B cell (primary cell): ENCODE measurements at places on chromosomes 12 and 14.

DNA sequence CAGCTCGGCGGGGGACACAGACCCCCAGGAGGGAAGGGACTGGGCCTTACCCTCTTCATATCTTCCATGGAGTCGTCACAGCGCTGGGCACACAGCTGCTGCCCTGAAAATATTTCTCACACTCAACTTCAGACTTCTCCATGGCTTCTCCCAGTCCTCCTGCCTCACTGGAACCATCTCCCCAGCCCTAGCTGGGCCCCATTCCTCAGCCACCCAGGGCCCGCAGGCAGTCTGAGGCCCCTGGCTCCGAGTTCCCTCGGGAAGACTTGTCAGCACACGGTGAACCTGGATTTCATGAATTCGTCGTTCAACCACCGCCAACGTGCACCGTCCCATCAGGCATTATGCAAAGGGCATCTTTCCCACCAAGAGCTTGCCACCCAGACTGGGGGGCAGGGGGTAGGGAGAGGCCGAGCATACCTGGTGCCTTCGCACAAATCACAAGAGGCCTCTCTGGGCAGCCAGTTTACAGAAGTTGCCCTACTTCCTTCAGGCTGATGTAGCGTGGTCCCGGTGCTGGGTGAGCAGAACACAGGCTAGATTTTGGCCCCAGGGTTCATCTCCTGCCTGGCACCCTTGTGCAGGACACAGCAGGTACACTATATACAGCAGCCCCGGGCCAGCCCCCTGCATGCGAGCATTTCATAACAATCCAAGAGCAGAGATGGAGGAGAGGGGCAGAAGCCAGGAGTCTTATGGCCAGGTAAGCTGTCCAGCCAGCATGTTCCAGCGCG is 44.2 kb downstream of the LTBP2 start:
- no peak for DNase-seq

DNA sequence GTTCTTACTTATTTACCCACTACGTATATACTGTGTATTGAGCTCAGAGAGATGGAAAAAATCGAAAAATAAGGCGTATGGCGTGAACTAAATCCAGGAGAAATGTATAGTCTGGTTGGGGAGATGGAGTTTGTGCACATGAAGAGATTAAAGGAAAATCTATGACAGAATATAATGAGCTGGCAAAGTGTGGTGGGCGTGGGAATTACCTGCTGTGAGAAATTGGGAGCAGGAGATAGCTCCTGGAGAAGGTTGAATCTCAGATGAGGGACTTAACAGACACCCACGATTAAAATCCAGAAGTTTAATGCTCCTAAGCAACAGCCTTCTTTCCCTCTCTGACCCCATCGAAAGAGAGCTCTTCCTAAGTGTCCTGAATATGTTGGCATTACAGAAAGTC is 224.2 kb upstream of the FKBP4 start:
- no peak for DNase-seq

- DNase-seq: peak; percentile 43
Measured at GRCh38 chr12:87274594-87275245, 754.5 kb downstream of the C12orf50 start.

- DNase-seq: no peak
Measured at GRCh38 chr14:104935026-104935650, 10.5 kb downstream of the PLD4 start.

- no peak for DNase-seq
Measured at GRCh38 chr12:42221726-42222125, 16.3 kb downstream of the YAF2 start.

DNA sequence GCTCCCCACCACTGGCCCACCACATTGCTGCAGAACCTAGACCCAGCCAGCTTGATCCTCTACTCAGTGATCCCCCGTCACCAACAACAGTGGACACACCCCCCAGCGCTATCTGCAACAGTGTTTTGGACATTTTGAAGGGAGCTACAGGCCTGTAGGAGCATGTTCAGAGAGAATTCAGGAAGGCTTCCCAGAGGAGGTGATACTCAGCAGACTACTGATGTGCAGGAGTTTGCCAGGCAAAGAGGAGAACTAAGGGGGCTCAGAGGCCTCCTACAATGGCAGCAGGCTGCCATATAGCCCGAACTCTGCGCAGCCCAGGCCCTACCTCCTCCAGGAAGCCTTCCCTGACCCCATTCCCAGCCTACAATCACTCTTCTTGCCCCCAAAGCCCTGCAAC is 70.0 kb downstream of the SYNE3 start:
- no peak for DNase-seq

DNA sequence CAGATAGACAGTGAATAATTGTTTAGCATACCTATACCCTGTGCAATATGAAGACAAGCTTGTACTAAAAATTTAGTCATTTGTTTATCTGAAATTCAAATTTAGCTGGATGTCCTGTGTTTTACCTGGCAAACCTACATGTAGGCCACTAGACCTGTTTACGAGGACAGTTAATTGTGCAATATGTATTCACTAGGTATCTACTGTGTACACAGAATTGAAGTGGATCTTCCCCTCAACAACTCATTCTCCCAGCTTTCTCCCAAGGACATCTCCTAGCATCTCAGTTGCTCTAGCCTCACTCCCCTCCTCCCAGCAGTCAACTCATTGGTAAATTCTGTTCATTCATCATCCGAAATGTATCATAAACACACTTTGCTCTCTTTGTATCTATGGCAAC is 25.3 kb downstream of the AK7 start:
- DNase-seq: no peak

- no peak for DNase-seq
Measured at GRCh38 chr12:79435742-79436141, 255.0 kb downstream of the PAWR start.

- no peak for DNase-seq
Measured at GRCh38 chr14:100348253-100348729, 25.2 kb downstream of the SLC25A47 start.

GRCh38 chr12:114657597-114657920 is 26.4 kb downstream of the TBX3 start:
- DNase-seq: no peak

DNA sequence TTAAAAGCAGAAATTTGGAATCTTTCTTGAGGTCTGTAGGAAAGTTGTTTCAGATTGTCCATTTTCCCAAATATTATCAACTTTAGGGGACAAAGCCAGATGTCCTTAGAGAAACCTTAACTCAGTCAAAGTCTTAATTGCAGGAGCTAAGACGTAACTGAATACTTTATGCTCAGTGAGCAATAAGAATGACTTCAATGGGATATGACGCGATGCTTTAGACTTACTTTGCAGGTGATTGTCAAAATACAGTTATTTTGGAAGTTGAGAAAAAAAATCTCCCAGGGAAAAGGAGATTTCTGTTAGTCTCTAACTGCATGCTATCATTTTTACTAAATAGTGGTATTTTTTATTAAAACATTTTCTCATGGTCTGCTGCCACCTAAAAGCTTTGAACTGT is 750.9 kb upstream of the STXBP6 start:
- DNase-seq: no peak

GRCh38 chr14:87457720-87458119 is 535.3 kb downstream of the GALC start:
- DNase-seq: no peak

DNA sequence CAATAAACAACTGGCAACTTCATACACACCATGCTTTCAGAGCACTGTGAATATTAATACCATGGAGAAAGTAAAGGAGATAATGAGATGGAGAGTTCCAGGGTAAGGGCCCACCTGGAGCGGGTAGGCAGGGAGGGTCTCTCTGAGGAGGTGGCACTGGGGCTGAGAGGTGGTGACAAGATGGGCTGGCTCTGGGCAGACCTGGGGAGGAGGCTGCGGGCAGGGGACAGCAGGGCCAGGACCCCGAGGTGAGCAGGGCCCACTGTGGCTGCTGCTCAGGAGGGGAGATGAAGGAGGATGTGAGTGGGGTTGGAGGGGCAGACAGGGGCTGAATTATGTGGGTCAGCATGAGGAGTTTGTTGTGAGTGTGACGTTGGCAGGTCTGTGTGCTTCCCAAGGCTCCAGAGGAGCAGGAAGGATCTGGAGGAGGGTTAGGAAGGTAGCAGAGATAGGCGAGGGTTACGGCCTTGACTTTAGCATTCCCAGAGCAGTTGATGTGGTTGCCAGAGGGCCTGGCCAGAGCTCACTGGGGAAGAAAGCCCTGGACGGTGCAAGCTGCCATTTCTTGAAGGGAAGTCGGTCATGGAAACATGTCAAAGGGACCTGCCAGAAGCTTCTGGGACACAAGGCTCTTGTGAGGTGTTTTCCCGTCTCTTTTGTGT is 88.2 kb downstream of the CACNA1C start:
- no peak for DNase-seq

DNA sequence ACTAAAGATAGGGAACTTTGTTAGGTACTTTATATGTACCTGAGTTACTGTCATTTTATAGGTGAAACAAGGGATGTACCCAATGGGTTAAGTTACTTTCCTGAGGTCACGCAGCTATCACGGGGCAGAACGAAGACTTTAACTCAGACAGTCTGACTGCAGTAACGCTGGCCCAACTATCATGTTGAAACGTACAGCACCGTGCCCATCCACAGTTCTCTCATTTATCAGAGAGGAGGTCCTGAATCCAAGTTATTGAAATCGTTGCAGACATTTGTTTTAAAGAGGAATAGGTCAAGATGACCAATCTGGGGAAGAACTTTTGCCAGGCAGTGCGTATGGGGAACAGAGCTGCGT is 587 bp upstream of the C12orf75 start:
- no peak for DNase-seq

DNA sequence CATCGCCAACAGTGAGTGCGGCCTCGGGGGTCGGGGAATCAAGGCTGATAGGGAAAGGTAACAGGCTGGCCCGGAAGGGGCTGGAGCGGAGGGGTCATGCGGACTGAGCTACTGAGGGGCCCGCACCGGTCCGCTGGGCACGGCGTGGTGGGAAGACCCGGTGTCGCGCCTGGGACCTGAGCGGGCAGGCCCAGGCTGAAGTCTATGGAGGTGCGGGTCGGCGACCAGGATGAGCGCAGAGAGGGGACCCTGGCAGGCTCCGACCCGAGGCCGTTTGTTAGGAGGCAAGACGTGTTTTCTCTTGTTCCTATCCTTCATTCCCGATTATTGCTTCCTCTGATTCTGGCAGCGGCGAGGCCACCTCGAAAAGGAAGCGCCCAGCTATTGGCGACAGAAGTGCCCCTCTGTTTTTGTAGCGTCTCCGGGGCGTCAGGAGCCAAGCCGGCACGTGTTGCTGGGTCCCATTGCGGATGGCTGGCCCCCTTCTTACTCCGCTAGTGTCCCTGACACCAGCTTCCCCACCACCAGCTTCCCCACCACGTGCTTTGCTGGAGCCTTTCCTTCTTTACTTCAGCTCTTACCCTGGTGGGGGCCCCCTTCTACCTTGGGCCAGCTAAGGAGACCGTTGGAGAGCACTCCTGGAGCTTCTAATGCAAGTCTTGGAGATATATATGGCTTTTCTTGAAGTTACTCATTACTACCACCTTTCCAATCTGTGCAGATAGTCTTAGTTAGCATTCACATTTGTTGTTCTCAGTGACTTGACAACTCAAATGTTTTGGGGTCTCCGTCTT is 653 bp downstream of the PA2G4 start:
- no peak for DNase-seq

DNA sequence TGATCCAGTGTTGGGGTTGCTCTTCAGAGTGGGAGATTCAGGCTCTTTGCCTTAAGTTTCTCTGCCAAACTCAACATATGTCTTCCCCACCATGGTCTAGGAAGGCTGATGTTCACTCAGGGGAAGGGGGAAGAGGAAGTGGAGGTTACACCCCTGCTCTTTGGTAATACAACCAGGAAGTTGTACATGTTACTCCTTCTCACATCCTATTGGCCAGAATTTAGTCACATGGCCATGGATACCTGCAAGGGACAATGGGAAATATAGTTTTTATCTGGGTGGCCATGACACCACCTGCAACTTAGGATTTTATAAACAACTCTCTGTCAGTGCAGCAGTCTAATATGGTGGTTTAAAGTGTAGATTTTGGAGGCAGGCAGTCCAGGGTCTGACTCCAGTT is 150.9 kb downstream of the TBX5 start:
- DNase-seq: no peak
